Hypothalamus (tissue), 51 donors: ENCODE measurements at places on chromosomes 2 and 18.

DNA sequence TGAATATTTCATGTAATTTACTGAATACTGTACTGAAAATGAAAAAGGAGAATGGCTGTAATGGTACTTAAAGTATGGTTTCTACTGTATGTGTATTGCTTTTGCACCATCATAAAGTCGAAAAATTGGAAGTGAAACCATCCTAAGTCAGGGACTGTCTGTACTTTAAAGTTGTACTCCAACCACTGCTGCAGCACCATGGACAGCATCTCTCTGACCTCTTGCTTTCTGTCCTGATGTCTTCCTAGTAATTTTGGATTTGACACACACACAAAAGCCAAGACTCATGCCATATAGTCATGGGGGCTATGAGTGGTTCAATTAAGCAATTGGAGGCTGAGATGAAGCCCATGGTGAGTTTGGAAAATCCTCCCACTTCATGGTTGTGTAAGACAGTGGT lies 256.3 kb upstream of the PKDCC start:
- no peak for DNase-seq

GRCh38 chr2:121611730-121612705 lies 37.2 kb downstream of the CLASP1 start:
- DNase-seq: no peak

- no peak for DNase-seq
Measured at GRCh38 chr2:118320196-118320595, 231.9 kb downstream of the INSIG2 start.

DNA sequence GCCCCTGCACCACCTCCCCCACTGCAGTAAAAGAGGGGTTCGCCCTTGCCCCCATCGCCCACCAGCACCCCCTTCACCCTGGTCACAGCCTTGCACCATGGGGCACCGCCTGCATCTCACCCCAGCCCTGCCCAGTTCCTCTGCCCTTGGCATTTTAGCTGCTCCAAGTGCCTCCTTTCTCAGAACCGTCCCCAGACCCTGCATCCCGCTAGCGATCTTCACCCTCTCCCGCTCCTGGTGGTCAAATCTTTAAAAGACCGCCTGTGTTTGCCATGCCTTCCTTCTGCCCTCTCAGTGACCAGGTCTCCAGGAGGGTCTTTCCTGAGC lies 114.7 kb upstream of the OTOS start:
- no peak for DNase-seq

GRCh38 chr18:29434650-29435049 lies 1257.7 kb upstream of the CDH2 start:
- DNase-seq: no peak

GRCh38 chr2:41909584-41909983 lies 138.2 kb upstream of the PKDCC start:
- no peak for DNase-seq

DNA sequence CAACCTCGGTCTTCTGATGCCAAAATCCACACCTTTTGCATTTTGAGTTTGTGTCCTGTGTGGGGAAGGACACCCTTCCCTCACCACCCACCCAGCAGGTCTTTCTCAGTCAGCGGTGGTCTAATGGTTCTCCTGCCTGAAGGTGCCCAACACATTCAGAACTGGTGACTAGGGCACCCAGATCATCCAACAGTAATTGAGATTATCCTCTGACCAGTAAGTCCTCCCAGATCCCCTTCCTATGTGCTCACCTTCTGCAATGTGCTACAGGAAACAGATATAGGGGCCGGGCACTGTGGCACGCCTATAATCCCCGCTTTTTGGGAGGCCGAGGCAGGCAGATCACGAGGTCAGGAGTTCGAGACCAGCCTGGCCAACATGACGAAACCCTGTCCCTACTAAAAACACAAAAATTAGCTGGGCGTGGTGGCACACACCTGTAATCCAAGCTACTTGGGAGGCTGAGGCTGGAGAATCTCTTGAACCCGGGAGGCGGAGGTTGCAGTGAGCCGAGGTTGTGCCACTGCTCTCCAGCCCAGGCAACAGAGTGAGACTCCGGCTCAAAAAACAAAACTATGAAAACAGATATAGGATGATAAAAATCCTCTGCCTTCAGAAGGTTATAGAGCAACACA lies 56.2 kb downstream of the REEP1 start:
- DNase-seq: no peak

DNA sequence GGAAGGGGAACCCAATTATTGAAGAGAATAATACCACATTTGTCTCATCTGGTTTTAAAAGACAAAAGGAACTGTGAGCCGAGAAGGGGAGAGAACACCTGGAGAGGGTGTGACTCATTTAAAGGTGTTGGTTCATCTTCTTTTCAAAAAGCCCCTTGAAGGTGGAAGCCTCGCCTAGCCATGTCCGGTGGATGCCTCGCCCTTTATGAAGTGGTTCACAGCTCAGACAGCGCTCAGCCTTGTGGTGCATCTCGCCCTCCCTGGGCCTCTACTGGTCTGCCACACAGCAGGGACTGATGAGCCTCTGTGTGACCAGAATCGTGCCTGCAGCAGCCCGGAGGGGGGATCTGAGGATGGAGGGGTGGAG lies 290.0 kb upstream of the CXCR4 start:
- DNase-seq: no peak

GRCh38 chr2:76851000-76851399 lies 671.2 kb downstream of the LRRTM4 start:
- DNase-seq: no peak

DNA sequence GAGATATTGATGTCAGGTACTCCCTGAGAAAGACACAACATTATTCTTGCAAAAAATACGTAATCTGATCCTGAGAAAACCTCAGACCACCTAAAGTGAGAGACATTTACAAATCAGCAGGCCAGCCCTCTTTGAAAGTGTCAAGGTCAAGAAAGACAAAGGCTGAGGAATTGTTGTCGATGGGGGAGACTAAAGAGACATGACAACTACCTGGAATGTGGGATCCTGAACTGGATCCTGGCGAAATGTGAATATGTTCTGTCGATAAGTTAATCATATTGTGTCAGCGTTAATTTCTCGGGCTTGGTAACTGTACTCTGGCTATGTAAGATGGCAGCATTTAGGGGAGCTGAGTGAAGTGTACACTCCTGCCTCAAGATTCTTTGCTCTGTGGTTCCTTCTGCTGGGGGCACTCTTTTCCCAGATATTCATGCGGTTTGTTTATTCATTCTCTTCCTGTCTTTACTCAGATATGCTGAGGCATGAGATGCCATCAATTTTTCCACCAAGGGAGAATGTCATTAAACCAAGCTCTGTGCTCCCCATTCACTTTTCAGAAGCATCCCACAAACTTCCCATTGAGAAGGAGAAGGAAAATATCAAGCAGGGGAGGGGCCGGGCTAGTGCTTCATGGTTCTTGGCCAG lies 154.9 kb downstream of the CAPN13 start:
- DNase-seq: no peak

GRCh38 chr2:23603581-23603980 lies 218.6 kb downstream of the KLHL29 start:
- DNase-seq: no peak

DNA sequence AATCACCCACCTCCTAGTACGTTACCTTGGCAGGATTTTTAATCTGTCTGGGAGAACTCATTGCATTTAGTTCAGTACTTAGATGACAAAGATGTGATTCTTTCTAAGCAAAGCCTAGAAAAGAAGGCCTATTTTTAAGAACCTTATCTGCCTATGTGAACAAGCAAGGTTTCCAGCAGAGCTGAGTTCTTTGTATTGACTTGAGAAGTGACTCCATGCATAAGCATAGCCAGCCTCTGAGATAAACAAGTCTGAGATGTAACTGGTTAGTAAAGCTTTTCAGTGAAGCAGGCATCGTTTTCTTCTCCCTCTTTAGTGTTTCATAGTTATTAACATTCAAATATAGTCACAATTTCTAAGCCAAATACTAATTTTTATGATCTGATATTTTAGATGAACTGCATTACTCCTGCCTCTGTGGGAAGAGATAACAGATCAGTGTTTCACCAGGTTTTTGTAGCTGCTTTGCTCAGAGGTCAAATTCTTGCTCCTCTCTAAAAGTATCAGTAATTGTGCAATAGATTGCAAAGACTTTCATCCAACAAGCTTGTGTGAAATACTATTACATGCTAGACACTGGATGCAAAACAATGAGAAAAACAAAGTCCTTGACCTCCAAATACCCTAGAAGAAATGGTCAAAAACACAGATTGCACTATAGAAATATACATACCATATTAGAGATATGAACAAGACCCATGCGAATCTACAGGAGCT lies 107.8 kb downstream of the MBD2 start:
- DNase-seq: no peak

- no peak for DNase-seq
Measured at GRCh38 chr2:18490901-18491300, 69.6 kb downstream of the RDH14 start.

- no peak for DNase-seq
Measured at GRCh38 chr2:172516299-172516698, 39.6 kb upstream of the PDK1 start.

GRCh38 chr2:172472446-172473033 lies 45.2 kb downstream of the ITGA6 start:
- DNase-seq: no peak

- DNase-seq: no peak
Measured at GRCh38 chr2:240538031-240538780, 19.6 kb downstream of the ANKMY1 start.

DNA sequence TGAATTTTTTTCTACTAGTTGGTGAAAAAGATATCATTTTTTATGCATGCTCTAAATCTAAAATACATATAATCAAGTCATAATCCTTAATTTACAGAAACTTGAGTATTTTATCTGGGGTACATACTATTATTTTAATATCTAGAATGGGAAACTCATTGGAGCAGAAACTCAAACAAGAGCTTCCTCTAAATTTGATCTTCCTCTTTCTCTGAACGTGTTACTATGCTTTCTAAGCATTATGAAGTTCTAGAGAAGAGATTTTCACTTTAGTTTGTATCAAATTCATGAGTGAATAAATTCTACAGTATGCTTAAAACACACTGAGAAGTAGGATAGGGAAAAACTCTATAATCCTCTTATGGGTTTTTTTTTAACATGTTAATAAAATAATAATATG lies 20.6 kb upstream of the SLC38A11 start:
- no peak for DNase-seq

DNA sequence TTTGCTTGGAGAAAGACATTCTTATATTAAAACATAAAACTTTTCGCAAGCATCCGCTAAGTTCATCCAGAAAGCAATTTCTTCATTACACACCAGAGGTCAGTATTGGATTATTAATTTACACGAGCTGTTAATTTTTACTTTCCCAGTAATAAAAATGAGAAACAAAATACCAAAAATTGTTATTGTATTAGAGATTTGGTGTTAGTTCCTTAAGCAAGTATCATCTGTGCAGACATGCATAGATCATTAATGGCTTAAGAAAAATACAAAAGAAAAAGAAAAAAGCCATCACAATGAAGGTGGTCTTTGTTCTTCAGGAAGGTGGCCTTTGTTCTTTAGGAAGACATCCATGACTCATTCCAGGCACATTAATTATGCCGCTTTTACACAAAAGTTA lies 53.6 kb upstream of the HNMT start:
- DNase-seq: no peak

GRCh38 chr2:4553241-4553640 lies 849.9 kb downstream of the DCDC2C start:
- no peak for DNase-seq

DNA sequence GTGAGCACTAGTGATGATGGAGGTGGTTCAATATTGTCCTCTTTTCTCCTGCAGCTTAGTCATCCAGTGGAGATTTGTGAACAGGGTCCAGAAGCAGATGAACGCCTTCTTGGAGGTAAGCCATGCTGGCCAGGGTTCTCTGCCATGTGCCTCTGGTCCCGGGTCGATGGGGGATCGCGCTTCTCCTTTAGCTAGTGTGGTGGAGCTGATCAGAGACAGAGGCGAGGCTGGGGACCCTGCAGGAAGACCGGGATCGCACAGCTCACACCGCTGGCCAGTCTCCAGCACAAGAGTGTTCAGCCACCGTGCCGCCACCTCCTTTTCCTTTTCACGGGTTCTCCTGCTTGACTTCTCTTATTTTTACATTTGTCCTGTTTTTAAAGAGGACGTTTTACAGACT lies 243.4 kb downstream of the ALPK2 start:
- DNase-seq: no peak

DNA sequence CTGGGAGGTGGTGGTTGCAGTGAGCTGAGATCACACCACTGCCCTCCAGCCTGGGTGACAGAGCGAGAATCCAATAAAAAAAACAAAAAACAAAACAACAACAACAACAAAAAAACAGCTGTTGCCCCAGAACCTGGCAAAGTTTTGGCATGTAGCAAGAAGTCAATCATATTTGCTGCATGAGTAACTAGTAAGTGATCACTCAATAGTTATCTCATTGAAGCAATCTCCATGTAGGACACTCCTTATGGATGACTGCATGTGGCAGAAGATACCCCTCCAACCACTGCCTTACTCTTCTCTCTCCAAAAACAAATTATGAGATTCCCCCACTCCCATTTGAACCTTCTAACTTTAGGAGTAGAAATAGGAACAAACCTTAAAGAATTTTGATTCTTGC lies 113.7 kb downstream of the TTC27 start:
- no peak for DNase-seq

DNA sequence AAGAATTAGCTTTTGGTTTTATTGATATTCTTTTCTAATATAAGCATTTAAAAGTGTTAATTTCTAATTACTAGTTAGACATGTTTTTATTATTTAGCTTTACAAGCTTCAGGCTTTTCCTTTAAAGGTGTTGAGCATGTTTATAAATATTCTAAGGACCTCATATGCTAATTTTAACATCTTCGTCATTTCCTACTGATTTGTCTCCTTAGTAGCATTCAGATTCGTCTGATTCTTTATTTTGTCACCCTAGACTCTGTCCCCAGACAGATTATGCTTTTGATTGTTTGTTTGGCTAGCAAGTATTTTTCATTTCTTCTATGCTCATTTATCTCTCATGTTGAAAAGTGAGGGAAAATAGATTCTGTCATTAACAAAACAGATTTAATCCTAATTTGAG lies 51.7 kb downstream of the EIF5B start:
- DNase-seq: no peak

DNA sequence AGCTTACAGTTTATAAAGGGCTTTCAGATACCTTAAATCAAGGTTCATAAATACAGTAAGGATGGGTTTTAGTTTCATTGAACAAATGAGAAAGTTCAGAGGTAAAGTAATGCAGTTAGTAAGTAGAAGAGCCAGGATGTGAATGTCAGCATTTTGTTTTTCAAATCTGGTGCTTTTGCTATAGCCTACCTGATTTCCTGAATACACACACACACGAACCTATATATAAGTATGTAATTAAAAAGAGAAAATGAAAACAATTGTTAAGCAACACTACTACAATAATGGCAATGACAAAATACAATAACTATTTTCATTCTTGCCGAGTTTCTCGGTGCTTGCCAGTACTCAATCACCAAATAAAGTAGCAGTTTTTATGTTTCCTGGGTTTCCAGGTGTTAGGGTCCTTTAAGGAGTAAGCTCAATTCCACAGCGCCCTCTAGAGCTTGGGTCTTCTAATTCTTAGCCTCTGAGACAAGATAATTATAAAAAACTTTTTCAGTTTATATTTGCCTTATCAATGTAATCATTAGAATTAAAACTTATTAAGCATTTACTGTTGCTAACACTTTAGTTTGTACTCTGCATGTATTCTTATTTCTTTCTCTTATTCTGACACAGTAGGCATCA lies 512.9 kb upstream of the ACVR2A start:
- DNase-seq: no peak

GRCh38 chr2:176079831-176080539 lies 3.8 kb downstream of the EVX2 start:
- DNase-seq: no peak

GRCh38 chr2:44110444-44110843 lies 58.2 kb upstream of the PPM1B start:
- no peak for DNase-seq
